Fibroblast of the conjunctiva (primary cell): ENCODE measurements at places on chromosomes 6 and 20.

- DNase-seq = no peak
Measured at GRCh38 chr6:14467591-14467990, 350.0 kb downstream of the CD83 start.

DNA sequence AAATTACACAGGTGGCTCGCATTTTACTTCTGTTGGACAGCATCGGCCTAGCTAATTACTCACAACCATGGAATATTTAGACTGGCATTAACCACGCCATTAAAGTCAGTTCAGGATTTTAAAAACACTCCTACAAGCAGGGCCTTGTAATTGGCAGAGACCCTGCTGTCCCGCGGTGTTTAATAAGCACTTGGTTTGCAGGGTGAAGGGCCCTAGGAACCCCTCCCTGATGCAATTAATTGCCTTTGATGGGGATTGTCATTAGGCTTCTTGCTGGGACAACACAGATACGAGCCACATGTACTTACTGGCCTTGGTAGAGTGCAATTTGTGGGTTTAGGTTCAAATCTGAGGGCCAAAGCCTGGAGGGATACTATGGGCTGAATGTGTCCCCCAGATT lies 7.8 kb upstream of the VSTM2L start:
- no peak for DNase-seq

- DNase-seq = no peak
Measured at GRCh38 chr20:61380545-61380915, 128.5 kb downstream of the CDH4 start.

- DNase-seq = no peak
Measured at GRCh38 chr6:163648868-163649267, 234.3 kb downstream of the QKI start.

- no peak for DNase-seq
Measured at GRCh38 chr20:61698598-61699494, 366.8 kb downstream of the TAF4 start.

GRCh38 chr6:44332585-44332984 lies 9.9 kb upstream of the SPATS1 start:
- no peak for DNase-seq

DNA sequence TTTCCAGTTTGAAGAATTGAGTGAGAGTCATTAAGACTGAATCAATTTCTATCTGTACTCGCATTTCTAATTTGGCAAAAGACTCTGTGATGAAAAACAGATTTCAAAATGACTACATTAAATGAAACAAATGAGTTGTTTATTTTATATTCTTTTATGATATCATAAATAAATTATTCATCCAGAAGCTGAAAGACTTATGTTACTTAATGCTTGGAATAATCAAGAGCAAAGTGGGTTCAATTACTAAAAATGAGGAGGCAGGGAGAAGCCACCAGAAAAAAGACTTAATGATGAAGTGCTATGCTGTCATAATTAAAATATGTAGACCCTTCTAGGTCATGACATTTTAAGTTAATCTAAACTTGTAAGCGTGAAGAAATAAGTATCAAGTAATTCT lies 130.6 kb upstream of the FERMT1 start:
- DNase-seq = no peak

GRCh38 chr20:35757098-35757705 lies 14.6 kb upstream of the PHF20 start:
- no peak for DNase-seq

- no peak for DNase-seq
Measured at GRCh38 chr6:160358225-160359119, 10.3 kb downstream of the SLC22A3 start.

DNA sequence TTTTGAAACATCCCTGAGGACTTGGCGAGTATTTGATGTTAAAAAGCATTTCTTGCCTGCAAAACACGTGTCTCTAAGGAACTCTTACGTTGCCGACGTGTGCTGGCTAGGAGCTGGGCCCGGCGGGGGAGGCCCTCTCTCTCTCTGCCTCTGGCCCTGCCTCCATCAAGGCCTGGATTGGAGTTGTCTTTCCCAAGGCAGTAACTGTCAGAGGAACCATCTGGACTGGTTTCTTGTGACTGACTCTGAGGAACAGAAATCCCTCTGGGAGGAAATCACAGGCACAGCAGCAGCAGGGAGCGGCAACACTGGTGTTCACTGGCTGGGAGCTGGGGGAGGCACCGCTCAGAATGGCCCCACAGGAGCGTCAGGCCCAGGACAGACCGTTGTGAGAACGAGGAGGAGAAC lies 244.2 kb downstream of the NRN1 start:
- DNase-seq = no peak

GRCh38 chr6:91082311-91082832 lies 495.5 kb upstream of the MAP3K7 start:
- DNase-seq = no peak

- no peak for DNase-seq
Measured at GRCh38 chr20:64240243-64241015, 15.1 kb upstream of the PCMTD2 start.

- DNase-seq = no peak
Measured at GRCh38 chr6:170092826-170093225, 198.1 kb downstream of the DLL1 start.

DNA sequence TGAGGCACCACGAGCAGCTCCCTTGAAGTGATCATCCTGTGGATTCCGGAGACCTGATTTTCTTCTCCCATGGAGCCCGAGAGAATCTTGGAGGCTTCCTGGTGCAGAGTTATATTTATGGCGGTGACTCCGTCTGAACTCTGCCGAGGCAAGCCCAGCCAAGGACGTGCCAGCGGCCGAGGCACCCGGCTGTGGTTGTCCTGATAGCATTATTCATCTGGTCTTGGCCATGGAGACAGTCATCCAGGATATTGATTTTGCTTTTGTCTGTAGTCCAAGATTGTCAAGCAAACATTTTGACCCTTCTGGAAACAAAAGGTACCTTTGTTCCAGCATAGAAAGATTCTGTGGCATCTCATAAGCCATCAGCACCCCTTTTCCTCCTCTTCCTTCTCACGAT lies 163.3 kb downstream of the SCML4 start:
- no peak for DNase-seq

DNA sequence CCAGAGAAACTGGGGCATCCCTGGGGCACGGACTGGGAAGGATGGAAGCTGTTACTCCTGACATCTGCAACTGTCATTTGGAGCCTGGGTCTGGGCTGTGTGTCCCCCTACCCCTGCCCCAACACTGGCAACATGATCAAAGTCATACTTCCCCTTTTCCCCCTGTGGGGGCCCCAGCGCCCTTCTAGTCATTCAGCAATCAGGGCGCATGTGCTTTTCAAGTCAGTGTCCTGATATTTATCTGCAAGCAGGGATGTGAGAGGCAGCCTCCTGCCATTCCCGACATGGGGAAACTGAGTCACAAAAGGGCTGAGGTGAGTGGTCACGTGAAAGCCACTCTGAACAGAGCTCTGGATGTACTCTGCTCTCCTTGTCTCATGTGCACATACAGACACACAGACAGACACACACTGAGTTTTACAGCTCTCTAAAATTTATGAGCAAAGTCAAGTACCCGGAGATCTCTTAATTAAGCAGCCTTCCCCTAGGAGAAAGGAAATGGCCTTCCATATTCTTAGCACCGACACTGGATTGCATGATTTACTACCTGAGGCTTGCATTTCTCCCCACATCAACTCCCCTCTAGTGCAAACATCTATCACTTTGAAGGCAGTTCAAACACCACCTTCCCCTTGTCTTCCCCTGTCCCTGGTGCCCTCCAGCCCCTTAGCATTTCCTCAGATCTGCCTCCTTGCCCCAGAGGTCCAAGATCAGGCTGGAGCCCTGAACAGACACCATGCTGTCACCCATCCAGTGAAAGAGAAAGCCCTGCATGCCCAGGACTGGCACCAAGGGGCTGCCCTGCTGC lies 170.7 kb downstream of the CDC5L start:
- no peak for DNase-seq

DNA sequence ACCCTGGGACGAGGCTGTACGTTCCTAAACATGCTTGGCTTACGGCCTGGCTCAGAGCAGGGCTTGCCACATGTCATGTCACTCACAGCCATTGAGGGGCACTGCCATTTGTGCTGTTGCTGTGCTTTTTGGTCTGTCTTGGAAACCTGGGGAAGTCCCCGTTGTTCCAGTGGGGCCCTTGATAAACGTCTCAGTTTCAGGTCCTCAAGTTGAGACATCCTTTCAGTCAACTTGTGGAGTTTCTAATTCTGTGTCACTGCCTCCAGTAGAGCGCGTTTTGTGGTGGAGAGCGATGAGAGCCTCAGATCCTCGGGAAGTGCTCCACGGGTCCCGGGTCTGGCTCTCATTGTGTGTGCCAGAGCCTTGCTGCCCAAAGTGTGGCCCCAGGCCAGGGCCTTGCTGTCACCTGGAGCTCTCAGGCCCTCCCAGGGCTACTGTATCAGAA lies 43.0 kb upstream of the CCR6 start:
- no peak for DNase-seq

DNA sequence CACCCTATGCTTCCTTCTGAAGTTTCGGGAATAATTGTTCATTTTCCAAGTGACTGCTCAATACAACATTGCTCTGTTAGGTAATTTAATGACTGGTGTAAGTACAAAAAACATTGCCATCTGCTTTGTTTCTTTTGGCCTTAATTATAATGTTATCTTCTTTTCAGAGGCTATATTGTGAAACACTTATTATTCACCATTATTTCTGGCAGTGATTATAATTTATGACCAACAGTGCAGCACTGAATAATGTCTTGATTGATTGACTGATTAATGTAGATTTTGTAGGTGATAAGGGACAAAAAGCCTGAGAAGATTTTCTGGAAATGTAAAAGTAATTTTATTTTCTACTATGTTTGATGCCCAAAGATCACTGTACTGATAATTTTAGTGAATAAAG lies 377.7 kb downstream of the PLCB1 start:
- no peak for DNase-seq

DNA sequence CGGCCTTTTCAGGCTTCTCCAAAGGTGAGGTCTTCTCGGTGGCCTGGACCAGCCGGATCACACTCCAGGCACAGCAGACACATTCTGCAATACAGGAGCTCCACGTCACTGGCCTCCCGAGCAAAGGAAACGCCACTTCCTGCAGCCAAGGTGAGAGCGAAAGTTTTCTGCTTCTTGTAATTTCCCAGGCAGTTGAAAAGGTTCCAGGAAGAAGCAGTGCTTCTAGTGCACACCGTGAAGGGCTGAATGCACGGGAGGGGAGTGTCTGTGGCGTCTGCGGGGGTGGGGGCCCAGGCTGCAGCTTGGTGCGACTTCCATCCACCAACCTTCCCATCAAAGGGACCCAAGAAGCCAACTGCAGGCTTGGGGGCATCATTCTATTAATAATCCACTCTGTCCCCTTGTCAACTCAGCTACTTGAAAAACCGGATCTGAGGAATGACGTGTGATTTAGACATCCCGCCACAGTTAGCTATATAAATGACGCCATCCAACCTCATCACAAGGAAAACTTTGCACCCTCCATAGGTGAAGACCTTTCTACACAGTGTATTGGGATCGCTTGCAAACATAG lies 61.1 kb downstream of the NFATC2 start:
- no peak for DNase-seq

DNA sequence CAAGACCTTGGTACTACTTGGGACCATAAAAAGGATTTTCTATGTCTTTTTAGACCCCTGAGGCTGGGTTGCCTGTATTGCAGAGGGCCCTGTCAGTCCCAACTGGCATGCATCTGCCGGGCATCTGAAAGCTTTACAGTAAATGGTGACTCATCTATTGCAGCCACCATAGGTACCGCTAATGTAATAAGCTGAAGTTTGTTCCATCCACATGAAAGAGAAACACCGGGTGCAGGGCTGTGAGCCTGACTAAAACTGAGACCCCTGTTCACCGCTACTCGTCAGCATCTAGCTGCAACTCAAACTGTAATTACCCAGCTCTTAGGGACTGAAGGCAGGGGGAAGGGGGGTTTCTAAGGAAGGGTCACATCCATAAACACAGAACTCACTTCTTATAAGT lies 49.5 kb downstream of the TRERF1 start:
- DNase-seq = no peak

- DNase-seq = no peak
Measured at GRCh38 chr6:35368038-35368887, 25.9 kb downstream of the PPARD start.

- peak; percentile 74 for DNase-seq
Measured at GRCh38 chr20:19688031-19688806, 69.8 kb upstream of the RIN2 start.

GRCh38 chr6:30204116-30204515 lies 9.1 kb downstream of the TRIM26 start:
- DNase-seq = no peak

GRCh38 chr6:68778356-68779020 lies 143.4 kb downstream of the ADGRB3 start:
- DNase-seq = peak; percentile 44

GRCh38 chr6:35931120-35931561 lies 10.2 kb upstream of the SRPK1 start:
- DNase-seq = no peak

GRCh38 chr6:47846752-47847151 lies 64.9 kb downstream of the OPN5 start:
- DNase-seq = no peak

DNA sequence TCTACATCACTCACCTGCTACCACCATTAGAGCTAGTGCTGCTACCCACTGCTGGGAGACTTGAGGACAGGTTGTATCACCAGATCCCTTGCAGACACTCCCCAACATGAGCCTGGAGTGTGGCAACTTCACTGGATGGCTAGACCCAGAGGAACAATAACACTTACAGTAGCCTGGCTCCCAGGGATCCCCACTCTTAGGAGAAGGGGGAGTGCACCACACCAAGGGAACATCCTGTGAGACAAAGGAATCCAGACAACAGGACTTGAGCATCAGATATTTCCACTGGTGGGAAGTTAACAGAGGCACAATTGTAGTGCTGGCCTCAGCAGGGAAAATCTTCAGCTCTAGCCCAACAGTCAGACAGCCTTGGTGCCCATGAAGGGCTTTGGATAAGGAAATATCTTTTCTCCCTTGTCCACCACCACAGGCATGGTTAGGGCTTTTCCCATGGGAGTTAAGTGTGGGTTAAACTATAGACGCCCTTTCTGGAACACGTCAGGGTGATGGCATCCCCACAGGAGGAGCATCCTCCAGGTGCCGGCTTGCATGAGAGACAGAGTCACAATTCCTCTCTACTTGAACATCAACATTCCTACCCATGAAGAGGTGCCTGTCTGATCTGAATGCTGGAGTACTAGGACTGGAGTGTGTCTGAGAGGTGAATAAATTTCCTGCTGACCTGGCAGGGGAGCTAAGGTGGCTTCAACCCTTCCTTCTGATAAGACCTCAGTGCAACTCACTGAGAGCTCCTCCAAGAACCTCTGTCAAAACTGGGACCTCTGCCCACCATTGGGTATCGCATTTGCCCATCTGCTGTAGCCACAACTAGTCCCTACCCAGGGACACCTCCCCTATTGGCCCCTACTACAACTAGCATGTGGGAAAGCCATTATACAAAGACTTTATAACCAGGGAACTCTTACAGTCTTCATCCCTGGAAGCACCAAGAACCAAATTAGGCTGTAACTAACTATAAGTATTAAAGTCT lies 55.4 kb upstream of the SIRPG start:
- DNase-seq = no peak
